ENCODE measurements at places on chromosomes 6 and 20.

- DNase-seq = no peak
Observed at GRCh38 chr6:49531774-49532569, 18.5 kb upstream of the C6orf141 start.

DNA sequence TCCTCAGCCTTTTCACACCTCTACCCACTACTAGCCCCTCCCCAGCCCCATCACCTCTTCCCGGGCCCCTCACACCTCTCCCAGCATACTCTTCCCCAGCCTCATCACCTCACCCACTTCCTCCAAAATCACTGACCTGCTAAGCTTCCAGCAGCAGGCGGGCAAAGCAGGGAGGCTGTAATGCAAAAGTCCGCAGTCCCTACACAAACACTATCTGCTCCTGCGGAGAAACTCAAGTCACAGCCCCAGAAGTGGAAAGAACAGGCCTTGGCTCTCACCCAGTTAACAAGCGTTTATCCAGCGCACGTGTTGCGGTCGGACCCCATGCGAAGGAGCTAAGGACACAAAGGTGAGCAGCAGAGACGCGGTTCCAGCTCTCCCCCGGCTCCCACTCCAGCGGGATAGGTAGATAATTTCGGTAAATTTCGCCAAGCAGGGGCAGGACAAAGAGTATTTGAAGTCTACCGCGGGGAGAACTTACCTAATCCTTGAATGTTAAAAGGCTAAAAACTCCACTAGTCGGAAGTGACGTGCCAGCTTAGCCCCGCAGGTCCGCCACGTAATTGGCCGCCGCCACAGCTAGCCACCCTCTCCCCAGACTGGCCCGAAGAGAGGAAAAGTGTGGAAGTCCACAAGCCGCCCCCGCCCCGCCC lies 728 bp upstream of the TRIM39 start:
- DNase-seq = peak; percentile 63

DNA sequence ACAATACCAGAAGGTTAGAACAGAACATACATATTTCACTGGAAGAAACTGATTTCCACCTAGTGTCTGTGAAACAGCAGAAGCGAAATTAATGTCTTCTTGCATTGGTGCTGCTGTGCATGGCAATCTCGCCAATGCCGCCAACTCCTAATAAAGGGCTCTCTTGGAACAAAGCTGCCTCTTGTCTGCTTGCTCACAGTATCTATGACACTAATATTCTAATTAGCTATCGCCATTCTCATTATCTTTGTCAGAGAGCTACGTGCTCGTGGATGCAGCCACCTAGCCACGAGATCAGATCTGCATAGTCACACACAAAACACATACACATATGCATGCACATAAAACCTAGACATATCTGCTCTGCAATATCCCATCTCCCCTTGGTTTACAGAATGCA lies 145.9 kb upstream of the OLIG3 start:
- DNase-seq = no peak

DNA sequence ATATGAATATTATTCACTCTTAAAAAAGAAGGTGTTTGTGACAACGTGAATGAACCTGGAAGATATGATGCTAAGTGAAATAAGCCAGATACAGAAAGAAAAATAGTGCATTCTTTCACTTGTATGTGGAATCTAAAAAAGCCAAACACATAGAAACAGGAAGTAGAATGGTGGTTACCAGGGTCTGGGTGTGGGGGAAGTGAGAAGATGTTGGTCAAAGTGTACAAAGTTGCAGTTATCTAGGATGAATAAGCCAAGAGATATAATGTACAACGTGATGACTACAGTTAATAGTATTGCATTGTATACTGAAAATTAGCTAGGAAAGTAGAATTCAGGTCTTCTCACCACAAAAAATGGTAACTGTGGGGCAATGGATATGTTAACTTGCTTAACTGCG lies 151.1 kb upstream of the HCRTR2 start:
- DNase-seq = no peak

DNA sequence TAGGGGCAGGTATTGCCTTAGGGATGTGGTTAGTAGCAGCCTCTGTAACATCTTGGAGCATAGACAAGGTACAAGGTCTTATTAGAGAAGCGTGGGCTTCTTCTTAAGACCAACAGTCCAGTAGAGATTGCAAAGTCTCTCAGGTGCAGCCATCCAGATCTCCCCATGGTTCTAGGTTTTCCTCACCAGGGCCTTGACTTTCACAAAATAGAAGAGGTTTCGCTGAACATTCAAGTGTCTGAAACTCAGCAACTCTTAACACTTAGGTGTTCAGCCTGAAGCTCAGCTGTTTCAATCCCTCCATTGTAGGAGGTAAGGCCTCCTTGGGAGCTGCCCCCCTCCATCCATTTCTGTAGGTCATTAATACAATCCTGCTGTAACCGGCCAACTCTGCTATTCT lies 44.4 kb downstream of the GOPC start:
- no peak for DNase-seq

DNA sequence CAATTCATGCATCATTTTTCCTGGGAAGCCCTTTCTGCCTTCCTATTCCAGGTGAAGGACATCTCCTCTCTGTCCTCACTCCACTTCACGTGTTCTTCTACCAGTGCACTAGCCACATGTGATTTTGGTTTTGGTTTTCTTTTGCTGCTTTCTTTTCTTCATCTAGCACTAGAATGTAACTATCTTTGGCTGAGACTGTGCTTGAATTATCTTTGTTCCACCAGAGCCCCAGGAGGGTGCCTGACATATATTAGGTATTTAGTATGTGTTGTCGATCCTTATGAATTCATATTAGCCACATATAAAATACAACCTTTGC lies 79.9 kb downstream of the VGLL2 start:
- DNase-seq = no peak

- DNase-seq = no peak
Observed at GRCh38 chr20:32278199-32278643, 770 bp downstream of the KIF3B start.

DNA sequence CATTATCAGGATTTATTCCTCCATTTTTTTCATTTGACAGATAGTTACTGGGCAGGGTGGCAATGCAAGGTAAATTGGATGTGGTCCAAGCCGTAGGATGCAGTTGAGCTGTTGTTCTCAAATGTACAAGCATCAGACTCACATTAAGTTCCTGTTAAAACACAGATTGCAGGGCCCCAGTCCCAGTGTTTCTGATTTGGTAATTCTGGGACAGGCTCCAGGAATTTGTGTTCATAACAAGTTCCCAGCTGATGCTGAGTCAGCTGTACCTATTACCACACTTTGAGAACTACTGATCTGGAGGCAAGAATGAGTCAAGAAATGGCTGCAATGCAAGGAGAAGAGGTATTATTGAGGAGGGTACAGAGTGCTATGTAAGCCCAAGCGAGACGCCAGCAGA lies 11.7 kb downstream of the TMEM244 start:
- DNase-seq = no peak

DNA sequence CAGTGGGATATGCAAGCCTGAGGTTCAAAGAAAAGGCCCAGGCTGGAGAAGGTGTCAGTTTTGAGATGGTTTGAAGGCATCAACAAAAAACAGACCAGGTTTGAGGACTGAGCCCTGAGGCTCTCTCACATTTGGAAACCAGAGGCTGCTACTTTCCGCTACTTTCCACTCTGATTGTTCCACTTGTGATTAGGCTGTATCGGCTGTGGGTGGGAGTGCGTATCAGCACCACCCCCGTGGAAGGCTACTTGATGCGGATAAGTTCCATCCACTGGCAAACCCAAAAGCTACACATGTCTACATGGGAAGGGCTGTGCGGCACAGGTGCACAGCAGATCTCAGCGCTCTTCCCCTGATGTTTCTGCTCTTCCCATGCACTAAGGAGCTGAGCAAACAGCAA lies 198.7 kb downstream of the GMPR start:
- peak; percentile 26 for DNase-seq

- DNase-seq = no peak
Observed at GRCh38 chr20:61515922-61516321, 263.9 kb downstream of the CDH4 start.

DNA sequence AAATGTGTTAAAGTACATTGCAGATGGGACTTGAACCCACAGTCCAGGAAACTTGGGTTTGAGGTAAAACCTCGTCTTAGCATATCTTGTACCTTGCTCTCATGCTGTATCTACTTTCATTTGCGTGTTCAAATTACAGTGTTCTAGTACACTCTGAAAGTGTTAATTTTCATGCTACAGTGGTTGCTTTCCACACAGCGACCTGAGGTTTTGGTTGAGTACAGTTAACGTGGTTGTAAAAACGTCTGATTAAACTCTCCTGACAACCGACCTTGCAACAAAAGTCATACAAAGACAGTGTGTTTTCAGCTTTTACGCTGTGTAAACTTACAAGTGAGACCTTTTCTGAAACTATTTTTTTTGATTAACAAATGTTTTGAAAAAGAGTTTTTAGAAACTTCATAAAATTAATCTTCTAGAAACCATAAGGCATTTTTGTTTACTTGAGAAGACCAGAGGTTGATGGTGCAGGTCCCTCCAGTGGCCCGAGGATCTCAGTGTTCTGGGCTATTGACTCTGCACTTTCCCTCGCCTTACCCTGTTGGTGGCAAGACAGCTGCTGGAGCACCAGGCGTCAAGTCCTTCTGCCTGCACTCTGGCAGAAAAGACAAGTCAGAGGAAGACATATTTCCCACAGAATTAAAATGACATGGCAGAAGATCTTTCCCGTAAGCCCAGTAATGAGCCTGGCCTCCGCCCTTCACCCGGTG lies 334.0 kb downstream of the THBS2 start:
- DNase-seq = no peak

DNA sequence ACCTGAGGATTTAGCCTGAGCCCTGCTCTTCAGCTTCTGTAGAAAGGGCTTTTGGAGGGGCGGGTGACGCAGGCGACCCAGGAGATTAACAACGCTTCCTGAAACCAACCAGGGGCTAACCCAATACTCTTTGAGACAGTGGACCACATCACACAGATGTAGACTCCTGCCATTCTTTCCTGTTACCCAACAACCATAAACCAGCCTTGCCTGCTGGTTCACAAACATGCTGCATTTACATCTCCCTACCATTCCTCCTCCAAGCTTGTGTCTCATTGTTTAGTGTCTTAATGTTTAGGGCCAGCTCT lies 28.3 kb downstream of the PPP1R16B start:
- no peak for DNase-seq

- no peak for DNase-seq
Observed at GRCh38 chr6:26270486-26270861, 94.5 kb upstream of the BTN3A2 start.

DNA sequence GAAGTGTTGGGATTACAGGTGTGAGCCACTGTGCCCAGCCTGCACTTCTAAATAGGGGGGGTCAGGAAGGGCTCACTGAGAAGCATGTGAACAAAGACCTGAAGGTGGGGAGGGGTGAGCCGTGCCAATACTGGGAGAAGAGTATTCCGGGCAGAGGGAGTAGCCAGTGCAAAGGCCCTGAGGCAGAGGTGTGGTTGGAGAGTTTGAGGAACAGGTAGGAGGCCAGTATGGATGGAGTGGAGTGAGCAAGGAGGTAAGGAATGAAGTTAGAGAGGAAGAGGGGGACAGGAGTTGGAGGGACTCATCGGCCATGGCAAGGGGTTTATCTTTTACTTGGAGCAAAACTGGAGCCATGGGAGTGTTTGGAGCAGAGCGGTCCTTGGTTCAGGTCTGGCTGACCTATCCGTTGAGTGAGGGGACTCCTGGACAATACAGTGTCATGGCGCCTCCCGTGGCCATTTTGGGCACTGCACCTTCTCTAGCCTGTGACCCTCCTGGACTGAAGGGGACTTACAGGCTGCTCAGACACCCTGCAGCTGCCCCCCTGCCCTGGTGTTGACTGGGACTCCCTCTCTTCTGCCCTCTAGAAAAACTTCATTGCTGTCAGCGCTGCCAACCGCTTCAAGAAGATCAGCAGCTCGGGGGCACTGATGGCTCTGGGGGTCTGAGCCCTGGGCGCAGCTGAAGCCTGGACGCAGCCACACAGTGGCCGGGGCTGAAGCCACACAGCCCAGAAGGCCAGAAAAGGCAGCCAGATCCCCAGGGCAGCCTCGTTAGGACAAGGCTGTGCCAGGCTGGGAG lies 12.1 kb downstream of the FOXS1 start:
- DNase-seq = peak; percentile 41

DNA sequence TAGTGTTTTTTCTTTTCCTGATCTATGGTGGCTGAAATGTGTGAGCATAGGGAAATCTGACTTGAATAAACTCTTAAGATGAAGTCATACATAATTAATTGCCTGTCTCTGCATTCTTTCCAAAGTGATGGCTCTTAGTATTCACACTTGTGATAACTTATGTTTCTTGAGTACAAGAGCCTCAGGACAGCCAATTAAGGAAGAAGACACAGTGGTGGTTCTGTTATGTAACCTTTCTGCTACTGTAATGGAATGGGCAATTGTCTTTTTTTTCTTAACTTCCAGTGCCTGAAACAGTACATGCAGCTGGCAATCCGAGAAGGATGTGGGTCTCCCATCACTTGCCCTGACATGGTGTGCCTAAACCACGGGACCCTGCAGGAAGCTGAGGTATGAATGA lies 40.1 kb downstream of the RNF144B start:
- no peak for DNase-seq

DNA sequence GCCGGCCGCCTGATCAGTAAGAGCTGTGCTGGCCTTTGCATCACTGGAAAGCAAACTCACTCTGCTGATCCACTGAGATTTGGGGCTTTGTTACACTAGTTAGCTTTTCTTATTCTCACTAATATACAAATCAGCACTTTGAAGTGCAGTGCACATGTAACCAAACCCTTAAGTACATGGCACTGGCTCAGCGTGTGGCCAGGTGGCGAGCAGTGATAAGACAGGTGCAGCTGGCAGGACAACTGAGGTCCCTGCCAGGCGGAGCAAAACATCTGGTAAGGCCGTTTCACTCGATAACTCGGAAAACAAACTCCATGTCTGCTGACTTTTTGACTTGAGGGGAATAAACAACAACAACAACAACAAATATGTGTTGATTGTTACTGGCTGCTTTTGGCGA lies 11.0 kb downstream of the GFRA4 start:
- no peak for DNase-seq

DNA sequence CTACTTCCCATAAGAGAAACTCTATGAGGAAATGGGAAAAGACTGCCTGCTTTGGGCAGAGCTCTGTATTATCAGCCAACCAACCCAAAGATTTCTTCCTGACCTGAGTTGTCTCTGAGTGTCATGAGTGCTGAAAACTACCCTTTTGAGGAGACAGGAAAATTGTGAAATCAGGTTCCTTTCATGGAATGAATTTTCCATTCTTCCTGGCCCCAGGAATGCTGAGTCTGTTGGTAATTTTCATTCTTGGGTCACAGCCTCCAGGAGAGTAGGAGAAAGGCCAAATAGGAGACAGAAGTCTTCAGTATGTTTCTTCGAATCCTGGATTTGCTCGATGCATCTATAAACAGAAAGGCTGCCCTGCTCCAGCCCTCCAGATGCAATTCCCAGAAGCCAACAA lies 53.6 kb downstream of the SCML4 start:
- no peak for DNase-seq
